ENCODE measurements at places on chromosomes 1 and 21.

- no peak for DNase-seq
These were observed 93.7 kb downstream of the CTH start for GRCh38 chr1:70504821-70505193.

GRCh38 chr1:97571760-97572159 is 349.1 kb downstream of the DPYD start:
- DNase-seq, result no peak

GRCh38 chr1:147837964-147838292 is 64.7 kb upstream of the GJA8 start:
- DNase-seq, result no peak

GRCh38 chr1:163875200-163875926 is 553.6 kb downstream of the NUF2 start:
- no peak for DNase-seq

- DNase-seq, result no peak
These were observed 116.2 kb downstream of the KCNJ6 start for GRCh38 chr21:37800057-37800455.

DNA sequence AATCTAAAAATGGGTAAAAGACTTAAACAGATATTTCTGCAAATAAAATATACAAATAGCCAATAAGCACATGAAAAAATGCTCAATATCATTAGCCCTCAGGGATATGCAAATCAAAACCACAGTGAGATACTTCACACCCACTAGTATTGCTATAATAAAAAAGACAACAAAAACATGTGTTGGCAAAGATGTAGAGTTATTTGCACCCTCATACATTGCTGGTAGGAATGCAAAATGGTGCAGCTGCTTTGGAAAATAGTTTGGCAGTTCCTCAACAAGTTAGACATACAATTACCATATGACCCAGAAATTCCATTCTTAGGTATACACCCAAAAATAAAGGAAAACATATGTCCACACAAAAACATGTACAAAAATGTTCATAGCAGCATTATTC is 30.2 kb downstream of the ZZZ3 start:
- DNase-seq, result no peak
